ENCODE measurements at places on chromosomes 2 and 18.

DNA sequence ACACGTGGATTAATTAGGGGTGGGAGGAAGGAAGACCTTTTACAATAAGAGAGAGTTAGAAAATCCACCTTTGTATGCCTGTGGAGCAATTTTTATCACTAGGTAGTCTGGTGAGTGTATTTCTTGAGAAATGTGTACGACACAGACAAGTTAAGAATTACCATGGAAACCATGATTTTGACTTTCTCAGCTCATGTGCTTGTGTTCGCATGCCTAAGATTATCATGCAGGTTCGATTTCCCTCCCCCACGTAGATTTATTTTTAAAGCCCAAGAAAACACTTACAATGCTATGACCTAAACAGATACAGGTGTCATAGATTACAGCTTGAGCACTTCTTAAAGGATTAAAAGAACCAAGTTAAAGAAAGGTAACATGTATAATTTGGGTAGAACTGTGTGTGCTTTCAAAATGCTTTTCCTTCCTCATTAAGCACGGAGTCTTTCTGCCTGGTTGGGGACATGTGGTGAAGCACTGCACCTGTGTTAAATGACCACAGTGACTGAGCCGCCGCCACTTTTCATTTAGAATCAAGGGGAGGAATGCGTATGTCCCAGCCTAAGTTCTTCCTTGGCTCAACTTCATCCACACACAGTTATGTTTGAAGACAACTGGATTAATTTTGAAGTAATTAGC, 16.6 kb downstream of the SERTAD2 start:
- DNase-seq, result no peak

DNA sequence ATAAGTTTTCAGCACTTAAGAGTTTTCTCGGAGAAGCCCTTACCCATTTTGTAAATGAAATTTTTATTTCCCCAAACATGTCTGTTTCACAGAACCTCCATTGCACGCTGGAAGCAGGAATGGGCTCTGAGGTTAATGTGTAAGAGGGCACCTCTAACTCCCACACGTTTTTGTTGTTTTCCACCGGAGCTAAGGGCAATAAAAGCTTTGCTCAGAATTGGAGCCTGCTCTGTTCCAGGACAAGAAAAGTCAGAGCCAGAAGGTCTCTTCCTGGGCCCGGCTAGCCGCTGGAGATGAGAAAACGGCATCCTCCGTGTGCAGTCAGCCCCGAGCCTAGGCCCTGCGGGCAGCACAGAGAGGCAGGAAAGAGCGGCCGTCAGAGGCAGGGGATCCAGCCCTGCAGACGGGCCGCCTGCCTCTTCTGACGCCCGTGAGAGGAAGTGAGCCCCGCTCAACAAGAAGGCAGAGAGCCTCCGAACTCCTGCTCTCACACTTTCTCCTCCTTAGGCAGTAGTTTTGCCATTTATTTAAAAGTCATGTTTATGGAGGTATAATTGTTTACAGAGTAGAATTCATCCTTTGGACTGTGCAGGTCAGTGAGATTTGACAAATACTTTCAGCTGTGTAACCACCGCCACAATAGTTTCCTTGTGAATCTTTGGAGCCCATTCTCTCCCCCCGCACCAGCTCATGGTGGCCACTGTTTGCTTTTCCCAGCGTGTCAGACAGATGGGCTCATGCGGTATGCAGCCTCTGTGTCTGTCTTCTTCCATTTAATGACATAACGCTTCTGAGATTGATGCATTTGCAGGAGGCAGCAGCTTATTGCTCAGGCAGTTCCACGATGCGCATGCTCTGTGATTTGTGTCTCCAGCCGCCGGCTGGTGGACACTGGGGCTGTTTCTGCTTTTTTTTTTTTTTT, 117.3 kb downstream of the GALR1 start:
- DNase-seq, result no peak

GRCh38 chr18:78678318-78678695, 301.3 kb upstream of the SALL3 start:
- no peak for DNase-seq

GRCh38 chr2:7023542-7023941, 106.3 kb downstream of the RNF144A start:
- no peak for DNase-seq

- DNase-seq, result no peak
Measured at GRCh38 chr2:6352247-6352646, 513.5 kb downstream of the CMPK2 start.

GRCh38 chr18:74356959-74357358, 41.3 kb downstream of the C18orf63 start:
- no peak for DNase-seq

GRCh38 chr2:206713746-206714145, 4.5 kb downstream of the DYTN start:
- no peak for DNase-seq

DNA sequence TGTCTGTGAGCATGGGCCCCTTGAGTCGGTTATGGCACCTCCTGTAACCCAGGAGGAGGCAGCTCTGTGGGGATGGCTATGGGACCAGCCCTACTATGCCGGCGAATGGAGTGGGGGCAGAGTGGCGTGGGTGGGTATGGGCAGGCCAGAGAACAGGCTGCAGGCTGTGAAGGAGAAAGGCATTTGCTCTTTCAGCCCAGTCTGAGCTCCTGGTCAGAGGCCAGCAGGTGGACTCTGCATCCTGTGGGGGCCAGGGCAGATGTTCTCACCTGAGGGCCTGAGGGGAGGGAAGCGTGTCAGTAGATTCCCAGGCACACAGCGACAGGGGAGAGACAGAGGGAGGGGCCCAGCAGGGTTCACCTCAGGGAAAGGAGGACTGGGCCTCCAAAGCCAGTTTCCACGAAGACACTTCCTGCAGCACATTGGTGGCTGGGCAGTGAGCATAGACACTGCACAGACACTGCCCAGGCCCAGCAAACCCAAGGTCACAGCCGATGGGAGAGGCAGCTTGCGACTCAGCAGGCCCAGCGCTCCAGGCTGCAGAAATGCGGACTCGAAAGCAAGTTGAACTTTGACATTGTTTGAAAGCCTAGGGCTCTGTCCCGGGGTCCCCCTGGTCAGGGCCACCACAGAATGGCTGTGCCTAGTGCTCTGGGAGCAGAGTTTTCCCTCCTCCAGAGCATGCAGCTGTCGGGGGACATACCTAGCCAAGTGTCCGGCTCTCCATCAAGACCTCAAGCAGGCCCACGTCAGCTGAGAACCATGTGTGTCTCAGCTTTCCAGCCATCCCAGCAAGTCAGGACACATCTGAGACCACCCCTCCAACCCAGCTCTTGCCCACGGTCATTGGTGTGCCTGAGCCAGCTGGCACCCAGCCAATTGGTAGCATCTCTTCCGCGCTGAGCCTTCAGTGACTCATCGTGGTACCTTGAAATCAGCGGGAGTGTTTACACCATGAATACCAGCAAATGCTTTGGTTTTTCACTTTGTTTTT, 53.8 kb downstream of the TGOLN2 start:
- DNase-seq, result no peak

- no peak for DNase-seq
Measured at GRCh38 chr2:237260686-237261085, 153.3 kb downstream of the COL6A3 start.

GRCh38 chr2:99772591-99773331, 282.9 kb upstream of the REV1 start:
- DNase-seq, result no peak

DNA sequence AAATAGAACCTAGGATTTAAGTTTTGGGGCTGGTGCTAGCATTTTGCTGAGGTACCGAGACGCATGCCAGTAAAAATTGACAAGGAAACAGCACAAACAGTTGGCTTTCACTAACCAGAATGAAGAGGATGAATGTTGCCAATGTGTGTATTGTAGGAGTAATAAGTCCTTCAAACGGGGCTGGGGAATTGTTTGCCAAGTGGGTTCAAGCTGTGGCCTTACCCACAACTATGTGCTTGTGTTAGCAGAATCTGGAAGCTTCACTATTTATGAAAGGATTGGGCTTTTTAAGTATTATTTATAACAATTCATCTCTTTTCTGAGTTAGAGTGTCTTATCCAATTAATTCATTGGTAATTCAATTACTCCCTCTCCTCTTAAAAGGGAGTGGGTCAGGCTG, 15.0 kb upstream of the KIF5C start:
- DNase-seq, result no peak

- DNase-seq, result no peak
Measured at GRCh38 chr18:76213991-76214390, 281.1 kb downstream of the ZNF516 start.

DNA sequence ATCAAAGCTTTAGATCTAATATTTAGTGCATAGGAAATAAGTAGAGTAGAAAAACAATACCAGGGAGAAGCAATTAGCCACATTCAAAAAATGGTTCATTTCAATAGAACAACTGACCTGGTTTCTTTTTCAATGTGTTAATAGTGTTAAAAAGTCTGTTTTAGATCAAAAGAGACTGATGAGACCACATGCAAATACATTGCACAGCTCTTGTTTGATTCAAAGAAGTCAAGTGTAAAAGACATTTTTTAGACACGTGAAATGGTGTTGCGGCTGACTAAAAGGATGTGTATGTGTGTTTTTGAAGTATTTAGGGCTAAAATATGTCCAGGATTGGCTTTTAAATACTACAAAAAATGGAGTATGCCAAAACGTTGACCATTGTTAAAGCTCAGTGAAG, 1.2 kb upstream of the AOX1 start:
- DNase-seq, result no peak

DNA sequence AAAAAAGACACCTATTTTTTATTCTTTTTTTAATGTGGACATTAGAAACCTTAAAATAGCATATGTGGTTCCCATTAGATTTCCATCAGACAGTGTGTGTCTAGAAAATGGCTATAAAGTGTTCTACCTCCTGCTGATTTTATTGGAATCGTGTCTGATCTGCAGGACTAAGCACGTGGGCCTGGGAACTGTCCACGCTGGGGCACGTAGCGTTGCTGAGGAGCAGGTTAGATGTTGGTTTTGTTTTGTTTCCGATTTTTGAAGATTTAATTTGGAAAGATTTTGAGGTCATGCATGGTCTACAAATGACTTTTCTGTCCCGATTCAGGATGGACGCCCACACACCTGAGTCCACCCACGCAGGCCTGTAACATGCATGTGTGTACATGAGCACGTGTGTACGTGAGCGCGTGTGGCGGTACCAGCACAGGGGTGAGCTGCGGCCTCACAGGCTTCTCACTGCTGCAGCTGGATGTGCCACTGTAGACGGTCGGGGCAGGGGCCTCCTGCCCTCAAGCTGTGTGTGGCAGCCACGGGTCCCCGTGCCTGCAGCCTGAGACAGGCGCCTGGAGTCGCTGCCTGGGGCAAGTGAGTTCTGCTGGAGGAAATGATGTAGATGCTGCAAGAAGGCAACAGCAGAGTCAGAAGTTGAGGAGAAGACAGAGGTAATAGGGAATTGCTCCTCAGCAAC, 99.7 kb upstream of the CTDP1 start:
- no peak for DNase-seq

GRCh38 chr2:71604726-71605120, 151.4 kb downstream of the DYSF start:
- DNase-seq, result no peak

GRCh38 chr2:179512281-179513035, 247.8 kb upstream of the SESTD1 start:
- no peak for DNase-seq

- DNase-seq, result no peak
Measured at GRCh38 chr18:67730886-67731285, 214.4 kb upstream of the DSEL start.

- DNase-seq, result no peak
Measured at GRCh38 chr2:72350852-72351251, 203.2 kb upstream of the CYP26B1 start.

- no peak for DNase-seq
Measured at GRCh38 chr2:197209246-197209645, 101.3 kb downstream of the ANKRD44 start.

DNA sequence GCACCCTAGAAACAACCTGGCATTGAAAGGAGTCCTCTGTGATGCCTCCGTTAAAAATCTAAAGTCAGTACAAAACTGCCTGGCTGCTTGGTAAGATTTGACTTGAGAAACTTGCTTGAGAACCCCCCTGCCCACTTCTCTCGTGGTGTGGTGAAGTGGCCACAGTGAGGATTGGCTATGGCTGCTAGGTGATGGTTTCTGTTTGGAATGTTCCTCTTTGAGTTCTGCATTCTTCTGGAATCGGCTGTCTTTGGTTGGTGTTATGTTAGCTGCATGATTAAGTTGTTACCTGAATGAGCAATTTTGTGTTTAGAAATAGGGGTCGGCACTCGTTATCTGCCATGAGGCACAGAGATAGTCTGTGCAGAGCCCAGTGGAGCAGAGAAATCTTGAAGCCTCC, 21.7 kb upstream of the SAG start:
- no peak for DNase-seq

- no peak for DNase-seq
Measured at GRCh38 chr18:68387246-68387645, 327.7 kb downstream of the TMX3 start.

DNA sequence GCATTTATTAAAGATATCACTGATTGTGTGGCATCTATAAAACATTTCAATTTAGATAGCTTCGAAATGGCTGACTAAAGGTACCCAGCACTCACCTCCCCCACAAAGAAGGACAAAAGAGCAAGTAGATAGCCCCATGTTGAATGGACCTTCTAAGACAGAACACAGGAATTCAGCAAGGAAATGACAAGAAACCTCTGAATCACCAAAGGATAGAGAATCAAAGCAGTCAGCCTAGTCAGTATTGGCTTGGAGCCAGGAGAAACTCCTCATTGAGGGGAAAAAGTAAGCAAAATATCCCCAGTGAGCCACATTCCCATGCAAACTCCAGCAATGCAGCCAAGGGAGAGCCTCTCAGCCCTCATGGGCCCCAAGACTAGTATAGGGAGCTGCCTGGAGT, 113.7 kb downstream of the BARD1 start:
- no peak for DNase-seq

- no peak for DNase-seq
Measured at GRCh38 chr18:51621864-51622160, 424.3 kb upstream of the MEX3C start.

GRCh38 chr2:231321021-231321420, 74.5 kb upstream of the B3GNT7 start:
- no peak for DNase-seq

GRCh38 chr2:217743966-217744761, 258.6 kb downstream of the TNS1 start:
- no peak for DNase-seq

- DNase-seq, result no peak
Measured at GRCh38 chr2:195461010-195461409, 196.0 kb upstream of the SLC39A10 start.

DNA sequence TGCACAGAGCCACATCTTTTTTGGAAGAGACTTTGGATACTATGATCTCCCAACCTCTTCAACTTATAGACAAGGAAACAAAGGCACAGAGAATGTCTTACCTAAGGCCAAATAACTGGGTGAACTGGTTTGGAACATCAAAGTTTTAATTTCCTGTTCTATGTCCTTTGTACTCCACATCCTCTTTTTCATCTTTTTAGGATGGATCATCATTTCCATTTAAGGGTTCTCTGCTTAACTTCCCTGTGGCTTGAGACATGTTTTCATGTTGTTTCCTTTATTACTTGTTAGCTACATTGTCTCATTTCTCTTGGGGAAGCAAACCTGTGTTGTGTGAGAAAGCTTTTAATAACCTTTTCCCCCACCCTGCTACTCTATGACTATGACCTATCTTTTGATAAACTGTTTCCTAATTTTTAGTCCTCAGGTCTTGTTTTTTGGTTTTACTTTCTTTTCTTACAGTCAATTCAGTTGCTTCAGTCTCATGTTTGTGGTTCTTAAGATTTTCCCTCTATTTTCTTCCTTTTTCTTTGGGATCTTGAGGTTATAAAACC, 22.5 kb upstream of the RMND5A start:
- DNase-seq, result no peak

All from cerebellar nuclear complex (tissue), 1 donor.